Peyer's patch (tissue), 4 donors: ENCODE measurements at places on chromosomes 16 and 17. TPM values are rescaled to one million over a fixed set of nuclear protein-coding genes. Genes with fewer than 3 reads are reported as not detected.

Gene NGFR
- 0.70 TPM for total RNA-seq

Gene KCNG4
- not detected for total RNA-seq

Gene BBS2
- total RNA-seq = 23.1 TPM

Gene CCP110
- total RNA-seq = 12.4 TPM

Gene NUPR1
- total RNA-seq = 9.9 TPM

Gene FOXN1
- not detected for total RNA-seq

Gene ABCA6
- 26.0 TPM for total RNA-seq

Gene TMEM100
- total RNA-seq = 4.6 TPM

Gene CPHXL2
- not detected for total RNA-seq

Gene CIBAR2
- total RNA-seq = not detected

Gene RRAD
- total RNA-seq = 4.1 TPM

Gene TMEM88
- 10.5 TPM for total RNA-seq

Gene GLG1
- 105 TPM for total RNA-seq

Gene LHX1
- total RNA-seq = not detected

Gene GPR142
- total RNA-seq = 0.85 TPM

Gene SLC47A2
- total RNA-seq = 3.9 TPM

Gene ZFHX3
- 39.6 TPM for total RNA-seq

Gene CETP
- total RNA-seq = not detected

Gene LRRC36
- total RNA-seq = not detected

Gene GUCY2D
- total RNA-seq = not detected

Gene DHX58
- 17.1 TPM for total RNA-seq

Gene QPRT
- 96.3 TPM for total RNA-seq

Gene KRTAP2-2
- total RNA-seq = not detected

Gene SNAI3
- total RNA-seq = not detected

Gene KRT9
- total RNA-seq = not detected

Gene FAM20A
- total RNA-seq = 2.5 TPM

Gene TEKT5
- total RNA-seq = not detected

Gene ARL4D
- not detected for total RNA-seq

Gene NUTF2
- total RNA-seq = 82.5 TPM

Gene CDH8
- total RNA-seq = not detected

Gene RDM1
- not detected for total RNA-seq

Gene KRTAP9-4
- not detected for total RNA-seq

Gene CBFA2T3
- 8.7 TPM for total RNA-seq

Gene LMF1
- total RNA-seq = 85.4 TPM

Gene SAMD14
- total RNA-seq = 0.54 TPM

Gene OTOP2
- 11.9 TPM for total RNA-seq

Gene SLC12A3
- not detected for total RNA-seq
